ENCODE measurements at places on chromosomes 5 and 9.

DNA sequence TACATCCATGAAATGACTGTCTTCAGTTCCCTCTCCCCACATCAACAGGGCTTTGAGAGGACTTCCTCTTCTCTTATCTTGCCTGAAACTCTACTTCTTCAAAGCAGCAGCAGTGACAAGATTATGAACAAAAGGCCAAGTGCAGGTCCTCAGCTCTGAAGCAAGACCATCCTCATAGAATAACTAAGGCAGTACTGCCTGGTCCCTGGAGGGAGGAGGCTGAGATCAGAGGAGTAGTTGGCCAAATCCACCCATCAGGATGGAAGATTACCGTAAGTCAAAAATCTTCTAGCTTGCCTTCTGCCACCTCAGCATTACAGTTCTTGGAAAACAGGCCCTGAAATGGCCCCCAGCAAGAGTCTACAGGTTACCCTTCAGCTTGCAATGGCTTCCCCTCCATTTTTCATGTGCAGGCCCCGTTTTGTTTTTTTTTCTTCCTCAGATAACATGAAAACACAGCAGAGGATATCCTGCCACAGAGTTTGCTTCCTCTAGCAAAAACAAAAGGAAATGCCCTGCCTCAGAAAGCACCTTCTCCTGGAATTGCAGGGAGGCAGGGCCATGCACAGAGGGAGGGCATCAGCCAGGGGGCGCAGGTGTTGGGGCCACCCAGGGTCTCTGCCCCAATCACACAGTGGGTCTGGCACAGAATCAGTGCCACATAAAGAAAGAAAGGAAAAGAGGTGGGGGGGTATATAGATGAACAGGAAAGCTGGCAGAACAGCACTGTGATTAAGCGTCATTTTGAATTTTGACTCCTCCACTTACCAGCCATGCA, 40.0 kb downstream of the KLHL3 start:
- no peak for DNase-seq

DNA sequence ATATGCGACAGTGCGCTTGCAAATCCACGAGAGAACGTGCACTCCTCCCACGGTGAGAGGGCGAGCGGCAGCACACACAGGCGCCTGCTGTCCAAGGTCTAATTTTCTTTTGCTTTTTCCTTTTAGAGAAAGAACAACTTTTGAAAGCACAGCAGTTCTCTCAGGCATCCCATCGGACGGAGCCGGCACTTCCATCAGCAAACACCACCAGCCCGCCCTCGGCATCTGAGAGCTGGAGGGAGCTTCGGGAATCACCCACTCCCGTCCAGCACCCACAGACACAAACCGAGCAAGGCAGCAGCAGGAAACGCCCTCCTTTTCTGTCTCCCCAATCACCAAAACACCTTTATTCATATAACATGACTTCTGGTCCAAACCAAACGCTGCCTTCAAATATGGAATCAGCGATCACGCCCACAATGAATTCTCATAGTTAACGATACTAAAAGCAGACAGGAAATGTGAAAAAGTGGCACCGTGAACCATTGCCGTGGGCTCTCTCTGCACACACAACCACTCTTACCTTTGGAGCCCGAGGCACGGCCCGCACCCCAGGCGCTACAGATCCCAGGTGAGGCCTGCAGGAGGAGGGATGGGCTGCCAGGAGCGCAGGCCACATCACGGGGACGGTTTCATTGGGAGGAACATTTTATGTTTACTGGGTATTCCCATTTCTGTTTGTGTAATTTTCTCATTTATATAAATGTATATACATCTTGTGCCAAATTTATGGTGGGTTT, 14.2 kb downstream of the LPCAT1 start:
- no peak for DNase-seq

DNA sequence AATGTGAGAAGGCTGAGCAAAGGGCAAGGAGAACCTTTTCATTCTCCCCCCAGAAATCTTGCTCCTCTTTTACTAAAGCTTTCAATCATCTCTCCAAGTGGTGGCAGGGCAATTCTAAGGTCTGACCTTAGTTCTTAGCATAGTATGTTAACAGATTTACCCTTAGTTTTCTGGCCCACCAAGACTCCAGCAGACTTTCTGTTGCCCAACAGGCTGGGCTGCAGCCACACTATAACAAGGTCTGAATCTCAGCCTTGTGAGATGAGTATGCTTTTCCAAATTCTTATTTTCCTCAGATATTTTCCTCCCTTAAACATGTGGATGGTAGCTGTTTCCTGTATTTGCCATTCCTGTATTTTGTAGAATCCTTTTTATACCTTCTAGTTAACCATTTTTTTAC, 69.5 kb downstream of the NIPBL start:
- DNase-seq, result no peak

DNA sequence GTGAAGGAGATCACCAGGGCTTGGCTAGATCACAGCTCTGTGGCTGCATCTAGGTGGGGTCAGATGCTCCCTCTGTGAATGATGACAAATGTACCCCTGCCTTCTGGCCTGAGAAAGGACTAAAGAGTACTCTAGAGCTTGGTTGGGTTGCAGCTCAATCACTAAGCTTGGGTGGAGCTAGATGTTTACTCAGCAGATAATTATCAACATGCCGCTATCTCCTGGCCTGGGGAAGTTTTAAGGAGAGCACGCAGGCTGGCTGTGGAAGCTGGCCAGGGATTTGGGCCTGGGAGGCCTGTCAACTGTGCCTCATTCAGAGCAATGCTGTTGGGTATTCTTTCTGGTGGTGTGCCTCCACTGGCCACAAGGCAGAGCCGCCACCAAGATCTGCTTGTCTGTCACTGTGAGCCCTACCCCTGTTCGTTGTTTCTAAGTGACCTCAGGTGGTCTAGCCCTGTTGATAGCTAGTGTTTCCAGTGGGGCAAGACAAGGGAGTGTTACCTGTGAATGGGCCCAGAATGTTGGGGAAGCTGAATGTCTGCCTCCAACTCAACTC, 181.7 kb downstream of the ADGRV1 start:
- no peak for DNase-seq

DNA sequence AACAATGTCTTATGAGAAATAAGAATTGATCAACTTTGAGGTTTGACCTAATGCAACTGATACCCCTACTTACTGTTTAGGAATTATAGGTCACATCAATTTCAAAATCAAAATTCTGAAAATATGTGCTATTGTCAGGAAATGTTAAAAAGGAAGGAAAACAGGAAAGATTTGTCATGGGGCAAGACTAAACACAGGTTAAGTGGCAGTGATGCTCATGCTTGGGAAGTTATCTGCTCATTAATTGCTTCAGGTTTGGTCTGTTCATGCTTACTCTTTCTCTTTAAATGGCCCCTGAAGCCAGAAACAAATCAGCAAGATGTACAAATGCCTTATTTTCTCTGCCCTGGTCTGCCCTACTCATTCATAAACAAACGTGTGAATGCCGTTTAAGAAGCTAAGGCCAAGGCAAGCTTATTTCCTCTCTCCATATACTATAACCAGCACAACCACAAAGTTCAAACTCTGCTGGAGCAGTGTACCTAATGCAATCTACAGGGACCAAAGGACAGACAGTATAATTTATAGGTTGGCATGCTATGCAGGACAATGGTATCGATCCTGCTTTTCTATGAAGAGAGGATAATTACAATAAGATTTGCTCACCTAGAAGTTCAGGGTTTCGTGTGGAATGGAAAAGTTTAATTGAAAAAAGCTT, 177.2 kb downstream of the GNAQ start:
- DNase-seq, result no peak

Measured in stimulated activated CD4-positive, alpha-beta T cell treated with anti-CD3 and anti-CD28 coated beads, Interleukin-12 subunit alpha, Interleukin-12 subunit beta, amount 100 ng/mL, for 4 hours (primary cell).